ENCODE measurements at places on chromosomes 3 and 15.

DNA sequence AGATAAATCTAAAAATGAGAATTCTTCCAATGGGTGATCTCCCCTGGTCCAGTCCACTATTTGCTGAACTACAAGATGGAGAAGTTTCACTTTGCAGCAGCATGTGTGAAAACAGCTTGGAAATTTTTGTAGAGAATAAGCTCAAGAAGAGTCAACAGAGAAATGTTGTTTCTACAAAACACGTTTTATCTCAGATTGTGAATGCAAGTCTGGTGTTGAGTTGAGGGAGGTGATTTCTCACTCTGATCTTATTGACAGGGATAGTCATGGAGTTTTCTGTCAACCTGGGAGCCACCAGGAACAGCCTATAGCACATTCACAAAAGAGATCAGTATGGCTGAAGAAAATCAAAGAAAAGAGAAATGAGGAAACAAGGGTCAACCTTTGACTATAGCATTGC, 981.2 kb upstream of the CFAP20DC start:
- no peak for DNase-seq

DNA sequence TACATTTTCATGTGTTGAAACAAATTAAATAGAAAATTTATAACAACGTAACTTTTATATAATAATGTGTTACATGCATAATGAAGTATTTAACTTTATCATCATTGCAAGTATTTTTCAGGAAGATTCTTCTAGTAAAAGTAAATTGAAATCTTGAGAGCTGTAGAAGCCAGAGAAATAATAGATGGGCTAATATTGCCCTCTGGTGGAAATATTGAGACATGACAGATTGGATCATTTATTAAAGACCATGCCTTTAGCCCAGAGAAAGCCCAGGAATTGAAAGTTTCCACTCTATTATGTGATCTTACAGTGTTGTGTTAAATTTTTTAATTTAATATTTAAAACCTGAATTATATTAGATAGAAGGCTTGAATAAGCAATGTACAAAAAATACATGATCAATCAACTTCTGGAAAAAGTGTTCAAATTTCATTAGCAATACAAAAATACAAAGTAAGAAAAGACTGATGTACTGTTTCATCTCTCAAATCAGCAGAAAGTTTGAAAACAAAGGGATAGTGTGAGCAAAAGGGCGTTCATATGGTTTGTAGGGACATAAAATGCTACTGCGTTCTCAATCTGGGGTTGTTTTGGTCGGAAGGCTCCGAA, 52.7 kb upstream of the SPTSSB start:
- no peak for DNase-seq

DNA sequence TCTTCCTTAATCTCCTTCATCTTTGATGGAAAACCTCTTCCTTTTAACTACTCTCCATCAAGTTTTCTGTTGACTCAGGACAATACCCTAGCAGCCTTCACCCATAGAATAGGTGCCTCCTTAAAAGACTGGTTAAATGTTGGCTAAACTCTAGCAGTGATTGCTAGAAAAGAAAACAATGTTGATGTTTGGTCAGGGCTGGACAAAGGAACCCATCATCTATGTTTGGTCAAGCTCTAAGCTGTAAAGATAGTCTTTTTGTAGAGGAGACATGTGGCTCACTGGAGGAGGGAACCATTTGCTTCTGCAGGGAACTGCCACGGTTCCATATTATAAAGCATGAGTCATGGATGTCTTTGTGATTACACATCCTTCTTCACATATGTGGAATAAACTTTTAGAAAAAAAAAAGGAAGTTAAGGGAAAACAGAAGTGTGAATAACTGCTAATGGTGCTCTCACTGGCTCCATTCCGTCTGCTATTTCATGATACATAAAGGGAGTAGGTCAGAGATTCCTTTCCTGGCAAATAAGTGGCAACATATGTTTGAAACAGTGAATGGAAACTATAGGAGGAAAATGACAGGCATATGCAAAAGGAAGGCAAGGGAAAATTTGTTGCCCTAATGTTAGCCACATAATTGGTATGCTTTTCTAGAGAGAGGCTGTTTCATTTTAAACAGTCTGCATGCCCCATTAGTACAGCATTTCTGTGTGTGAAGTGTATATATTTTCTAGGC, 78.2 kb downstream of the CMSS1 start:
- no peak for DNase-seq

DNA sequence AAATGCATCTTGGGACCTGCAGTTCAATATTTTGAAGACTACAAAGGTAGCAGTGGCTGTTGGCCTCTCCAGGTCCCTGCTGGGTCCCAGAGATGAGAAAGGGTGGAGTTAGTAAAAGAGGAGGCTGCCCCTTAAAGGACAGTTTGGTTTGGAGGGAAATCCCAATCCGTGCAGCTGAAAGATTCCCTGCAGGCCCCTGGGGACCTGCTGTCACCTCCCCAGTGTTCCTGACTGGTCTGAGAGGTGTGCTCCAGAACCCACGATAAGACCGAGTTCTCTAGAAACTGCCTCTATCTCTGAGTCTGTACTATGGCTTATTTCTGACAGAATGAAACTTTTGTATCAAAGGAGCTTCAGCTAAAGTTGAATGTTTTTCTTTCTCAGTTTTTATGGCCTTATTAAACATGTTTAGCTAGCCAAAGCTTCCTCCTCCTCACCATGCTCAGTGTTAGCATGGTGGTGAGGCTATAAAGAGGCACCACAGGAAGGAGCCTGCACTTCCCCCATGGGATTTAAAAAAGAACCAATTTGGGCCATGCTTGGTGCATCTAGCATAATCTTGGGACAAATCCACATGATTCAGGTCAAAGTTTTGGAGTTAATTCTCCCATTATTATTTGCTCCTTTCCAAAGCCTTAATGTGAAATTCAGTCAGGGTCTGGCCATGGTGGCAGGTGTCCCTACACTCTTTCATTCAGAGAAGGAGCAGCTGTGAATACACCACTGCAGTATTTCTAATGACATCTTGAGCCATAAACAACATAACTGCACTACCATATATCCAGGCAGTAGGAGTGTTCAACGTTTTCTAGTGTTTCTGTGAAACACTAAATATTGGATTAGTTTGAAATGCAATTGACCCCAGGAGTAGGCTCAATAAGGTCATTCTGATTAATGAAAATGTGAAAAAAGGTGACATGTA, 74.4 kb downstream of the ATP1B3 start:
- no peak for DNase-seq

GRCh38 chr3:4665197-4665596, 172.0 kb downstream of the ITPR1 start:
- DNase-seq, result no peak
